ENCODE measurements at places on chromosomes 6 and 20.

DNA sequence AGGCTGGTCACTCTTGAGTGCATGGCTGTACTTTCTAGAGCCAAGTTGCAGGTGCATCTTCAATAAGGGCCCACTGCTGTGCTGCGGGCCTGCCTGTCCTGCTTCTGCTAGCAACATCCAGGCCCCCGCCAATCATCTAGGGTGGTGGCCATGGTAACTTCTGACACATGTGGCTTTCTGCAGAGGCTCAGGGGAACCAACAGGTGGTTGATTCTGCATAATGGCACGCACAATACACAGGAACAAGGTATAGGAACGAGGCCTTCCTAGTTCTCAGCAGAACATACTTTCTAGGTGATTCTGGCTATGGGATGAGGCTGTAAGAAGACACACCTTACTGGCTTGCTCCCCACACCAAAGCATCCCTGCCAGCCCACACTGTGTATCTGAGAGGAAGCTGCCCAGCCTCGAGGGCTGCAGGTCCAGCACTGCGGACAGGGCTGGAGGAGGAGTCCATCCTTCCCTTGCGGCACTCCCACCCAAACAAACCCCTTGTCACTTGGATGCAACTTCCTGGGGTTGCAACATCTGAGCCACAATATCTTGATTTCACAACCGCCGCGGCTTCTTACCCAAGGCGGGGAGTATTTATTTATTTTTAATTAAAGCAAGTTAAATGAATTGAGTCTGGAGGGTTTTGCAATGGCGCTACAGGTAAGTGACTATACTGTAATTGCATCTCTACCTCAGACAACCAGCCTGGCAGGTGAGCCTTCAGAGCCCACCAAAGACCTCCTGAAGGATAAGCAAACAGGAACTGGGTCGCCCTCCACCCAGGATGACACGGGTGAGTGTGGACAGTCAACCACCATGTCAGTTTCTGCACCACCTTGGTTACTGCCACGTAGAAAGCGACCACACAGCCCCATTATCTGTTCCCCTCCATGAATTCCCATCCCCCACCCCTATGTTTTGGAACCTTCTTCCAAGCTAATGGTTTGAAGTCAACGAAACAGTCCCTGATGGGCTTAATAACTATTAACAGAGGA, 49.6 kb downstream of the SULF2 start:
- no peak for DNase-seq

DNA sequence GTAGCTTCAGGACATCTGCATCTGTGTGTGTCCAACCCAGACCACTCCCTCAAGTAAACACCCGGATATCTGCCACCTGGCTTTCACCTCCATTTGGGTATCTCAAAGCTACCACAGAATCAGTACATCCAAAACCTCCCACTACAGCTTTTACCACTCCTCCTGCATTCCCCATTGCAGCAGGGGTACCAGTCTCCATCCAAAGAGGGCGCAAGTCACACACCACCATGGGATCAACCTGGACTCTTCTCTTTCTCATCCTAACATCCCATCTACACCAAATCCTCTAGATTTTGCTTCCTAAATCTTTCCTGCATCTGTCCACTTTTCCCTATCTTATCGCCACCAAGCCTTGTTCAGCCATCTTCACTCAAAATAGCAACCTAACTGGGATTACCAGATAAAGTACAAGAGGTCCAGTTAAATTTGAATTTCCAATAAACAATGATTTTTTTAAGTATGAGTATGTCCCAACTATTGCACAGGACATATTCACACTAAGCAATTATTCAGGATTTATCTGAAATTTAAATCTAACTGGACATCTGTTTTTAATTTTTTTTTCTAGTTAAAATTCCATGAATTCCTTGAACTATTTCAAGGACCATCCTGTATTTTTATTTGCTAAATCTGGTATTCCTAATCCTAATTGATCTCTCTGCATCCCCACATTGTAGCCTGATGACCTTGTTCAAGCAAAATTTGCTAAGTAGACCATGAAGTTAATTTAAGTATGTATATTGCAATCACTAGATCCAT, 164.3 kb upstream of the MLN start:
- no peak for DNase-seq

- DNase-seq, result no peak
Measured at GRCh38 chr6:131950767-131951575, at the start of gene CCN2. CCN2 (minus strand) TSS chr6:131951372; CDS start chr6:131951172, 200 bp downstream.

DNA sequence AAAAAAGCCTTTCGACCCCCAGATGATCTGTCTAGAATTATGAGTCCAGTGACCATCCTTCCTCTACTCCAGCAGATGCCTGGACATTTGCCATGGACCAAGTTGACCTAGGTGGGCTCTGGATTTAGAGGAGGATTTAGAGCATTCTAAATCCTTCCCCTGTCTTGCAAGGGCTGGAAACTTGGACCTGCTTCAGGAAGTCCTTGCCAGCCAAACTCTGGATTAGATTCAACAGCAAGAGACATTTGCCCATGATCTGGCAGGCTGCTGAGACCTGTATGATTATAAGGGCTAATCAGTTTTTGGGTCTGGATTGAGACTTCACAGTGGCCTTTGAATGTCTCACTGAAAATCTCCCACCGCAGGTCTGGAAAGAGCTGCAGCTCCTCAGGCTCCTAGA, 13.1 kb upstream of the HDGFL1 start:
- no peak for DNase-seq

- no peak for DNase-seq
Measured at GRCh38 chr20:63022501-63022900, 15.7 kb upstream of the BHLHE23 start.

DNA sequence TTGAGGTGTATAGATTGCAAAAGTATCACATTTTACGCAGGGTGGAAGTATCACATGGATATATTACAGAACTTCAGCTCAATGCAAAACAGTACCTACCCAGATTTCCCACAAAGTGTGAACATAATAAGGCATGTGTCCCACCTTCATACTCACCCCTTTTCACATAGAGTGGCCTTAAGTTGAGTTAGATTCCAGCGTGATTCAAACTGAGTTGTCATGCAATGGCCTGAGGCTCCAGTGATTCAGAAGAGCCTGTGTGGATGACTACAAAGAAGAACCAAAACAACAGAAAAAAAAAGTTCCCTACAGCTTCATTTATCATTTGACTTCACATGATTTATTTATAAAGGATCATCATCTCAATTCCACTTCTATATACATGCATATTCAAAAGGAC, 309.7 kb downstream of the SLC35F1 start:
- no peak for DNase-seq

DNA sequence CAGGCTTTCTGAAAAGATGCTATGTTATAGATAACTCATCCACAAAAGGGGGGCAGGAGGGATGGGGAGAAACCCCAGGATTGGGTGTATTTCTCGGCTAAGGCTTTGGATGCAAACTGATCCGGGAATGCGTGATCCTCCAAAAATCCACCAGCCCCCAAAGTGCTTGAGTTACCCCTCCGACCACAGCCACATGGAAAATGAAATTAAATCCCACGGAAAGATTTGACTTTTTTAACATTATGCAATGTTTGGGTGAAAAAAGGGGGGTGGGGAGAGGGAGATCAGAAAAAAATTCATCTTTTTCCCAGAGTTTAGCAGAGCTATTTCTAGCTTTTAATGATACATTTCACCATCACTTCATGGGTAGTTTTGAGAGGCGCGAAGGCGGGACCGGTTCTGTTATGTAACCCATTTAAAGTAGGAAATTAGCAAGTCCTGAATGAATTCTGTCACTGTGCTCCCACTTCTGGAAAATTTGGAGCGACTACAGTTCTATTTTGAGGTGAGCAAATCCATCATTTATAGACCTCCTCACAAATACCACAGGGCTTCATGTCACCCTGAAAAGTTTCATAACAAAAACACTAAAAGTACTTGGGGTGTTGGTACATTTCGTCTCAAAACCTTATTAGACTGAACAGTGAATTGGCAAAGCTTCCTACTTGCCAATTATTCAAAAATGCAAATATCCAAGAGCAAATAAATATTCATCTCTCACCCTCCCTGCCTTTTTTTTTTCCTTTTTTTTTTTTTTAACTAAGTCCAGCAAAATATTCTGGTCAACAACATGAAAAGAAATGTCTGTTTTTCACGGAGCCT, 51.9 kb upstream of the NFATC2 start:
- DNase-seq, result no peak

GRCh38 chr6:1111361-1111760, 200.5 kb upstream of the FOXQ1 start:
- no peak for DNase-seq

DNA sequence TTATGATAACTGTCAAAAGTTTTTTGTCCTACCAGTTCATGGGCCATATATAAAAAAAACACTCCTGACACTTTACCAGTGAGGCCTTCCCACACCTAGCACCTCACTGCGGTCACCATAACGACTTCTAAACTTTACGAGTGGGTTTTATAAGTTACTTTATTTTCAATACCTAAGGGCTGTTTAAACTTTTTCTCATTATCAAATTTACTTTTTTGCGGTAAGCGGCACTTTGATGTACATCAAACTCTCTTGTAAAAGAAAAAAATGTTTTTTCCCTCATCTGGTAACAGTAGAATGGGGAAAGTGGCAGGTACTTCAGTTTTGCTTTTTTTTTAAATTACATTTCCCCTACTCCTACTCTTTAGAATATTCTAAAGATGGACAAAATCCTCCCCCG, 36.2 kb downstream of the FYN start:
- peak; percentile 55 for DNase-seq

DNA sequence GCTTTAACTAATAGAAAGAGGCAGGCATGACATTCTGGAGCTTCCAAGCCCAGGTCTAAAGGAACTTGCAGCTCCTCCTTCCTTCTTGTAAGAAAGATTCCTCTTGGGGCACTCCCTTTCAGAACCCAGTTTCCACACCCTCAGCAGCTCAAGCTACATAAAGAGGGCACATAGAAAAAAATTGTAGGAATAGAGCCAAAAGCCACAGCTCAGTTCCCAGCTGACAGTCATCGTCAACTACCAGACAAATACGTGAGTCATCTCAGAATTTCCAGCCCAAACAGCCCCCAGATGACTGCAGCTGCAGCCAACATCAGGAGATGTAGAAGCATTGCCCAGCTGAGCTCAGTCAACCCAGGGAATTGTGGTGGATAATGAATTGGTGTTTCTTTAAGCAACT, 349.8 kb upstream of the ARID1B start:
- no peak for DNase-seq

- DNase-seq, result no peak
Measured at GRCh38 chr20:50427719-50428083, 82.5 kb upstream of the PTPN1 start.

DNA sequence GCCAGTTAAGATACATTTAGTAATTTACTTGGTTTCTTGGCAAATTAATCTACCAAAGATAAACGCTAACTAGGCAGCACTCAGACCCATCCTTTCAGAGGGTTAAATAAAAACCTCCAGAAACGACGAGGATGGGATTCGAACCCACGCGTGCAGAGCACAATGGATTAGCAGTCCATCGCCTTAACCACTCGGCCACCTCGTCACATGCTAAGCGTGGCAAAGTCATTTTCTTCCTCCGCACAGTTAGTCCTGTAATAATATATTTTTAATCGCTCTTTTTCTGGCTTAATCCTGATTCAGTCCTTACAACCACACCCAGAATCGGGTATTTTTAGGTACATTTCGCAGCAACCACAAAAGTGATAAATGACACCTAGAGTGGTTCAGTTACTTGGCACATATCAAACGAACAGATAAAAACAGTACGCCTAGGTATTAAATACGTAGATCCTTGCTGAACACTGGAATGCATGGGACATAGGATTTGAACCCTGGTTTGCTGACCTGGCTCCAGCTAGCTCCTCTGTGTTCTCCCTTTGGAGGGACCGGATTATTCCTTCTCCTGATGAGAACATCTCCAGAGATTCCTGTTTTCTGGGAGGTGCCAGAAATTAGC, 71.6 kb downstream of the GPX5 start:
- DNase-seq, result peak; percentile 32

DNA sequence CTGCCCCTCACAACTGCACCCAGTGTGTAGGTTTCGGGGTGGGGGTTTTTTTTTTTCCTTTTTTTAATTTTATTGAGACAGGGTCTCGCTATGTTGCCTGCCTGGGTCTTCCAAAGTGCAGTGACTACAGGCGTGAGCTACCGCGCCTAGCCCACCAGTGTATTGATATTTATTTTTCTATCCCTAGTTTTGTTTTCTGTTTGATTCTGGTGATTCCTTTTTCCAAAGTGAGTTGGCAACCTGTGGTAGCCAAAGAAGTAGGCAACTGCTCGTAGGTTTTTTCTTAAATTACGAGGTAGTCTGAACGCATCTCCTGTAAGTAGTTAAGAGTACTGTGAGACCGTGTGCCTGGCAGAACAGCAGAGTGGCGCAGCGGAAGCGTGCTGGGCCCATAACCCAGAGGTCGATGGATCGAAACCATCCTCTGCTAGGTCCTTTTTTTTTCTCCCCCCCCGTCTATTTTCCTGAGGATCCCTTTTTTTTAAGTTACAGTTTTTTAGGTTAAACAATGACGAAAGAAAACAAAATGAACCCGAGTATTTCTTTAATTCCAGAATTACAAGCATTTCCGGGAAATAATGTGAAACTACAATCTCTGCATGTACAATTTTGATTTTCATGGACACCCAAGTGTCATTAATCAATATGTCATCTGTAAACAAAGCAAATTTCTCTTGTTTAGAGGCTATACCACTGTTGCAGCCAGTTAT, 78.7 kb upstream of the BTN3A2 start:
- DNase-seq, result peak; percentile 79

GRCh38 chr6:37138856-37139229, 31.1 kb upstream of the PIM1 start:
- DNase-seq, result no peak
